ENCODE measurements at places on chromosomes 3 and 15. TPM values are rescaled to one million over a fixed set of nuclear protein-coding genes. Genes with fewer than 3 reads are reported as not detected.

PP2D1 gene
- not detected for total RNA-seq

- peaks cover 3% of the 10 kb centered on the region for H3K27me3 ChIP-seq
- no peak overlapping the region for H3K27ac ChIP-seq
- no peaks in the 10 kb centered on the region for H3K36me3 ChIP-seq
- DNase-seq: no peak
- H3K4me1 ChIP-seq: peaks cover 13% of the 10 kb centered on the region
Measured at GRCh38 chr15:80699981-80700380, 4.9 kb downstream of the ABHD17C start.

DNA sequence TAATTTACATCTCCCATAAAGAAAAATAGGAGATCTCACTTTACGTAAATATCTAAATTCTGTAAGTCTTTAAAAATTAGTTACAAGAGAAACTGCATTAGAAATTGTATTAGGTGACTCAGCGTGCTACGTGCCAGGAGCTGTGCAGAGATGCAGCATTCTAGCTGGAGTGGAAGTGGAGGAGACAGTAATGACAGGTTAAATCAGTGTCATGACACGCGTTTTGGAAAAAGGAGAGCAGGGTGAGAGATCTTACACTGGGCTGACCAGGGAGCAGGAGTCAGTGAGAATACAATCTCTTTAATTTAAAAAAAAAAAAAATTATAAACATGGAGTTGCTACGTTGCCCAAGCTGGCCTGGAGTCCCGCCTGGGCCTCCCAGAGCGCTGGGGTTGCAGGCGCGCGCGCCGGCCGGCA is 635 bp downstream of the TUBGCP5 start:
- H3K36me3 ChIP-seq: peaks cover 9% of the 10 kb centered on the region
- H3K27me3 ChIP-seq: no peaks in the 10 kb centered on the region
- H3K27ac ChIP-seq: peak overlapping the region; percentile 79
- peaks cover 25% of the 10 kb centered on the region for H3K4me1 ChIP-seq
- DNase-seq: no peak

- H3K4me3 ChIP-seq: no peak overlapping the region
- no peaks in the 10 kb centered on the region for H3K27me3 ChIP-seq
- DNase-seq: no peak
- no peaks in the 10 kb centered on the region for H3K36me3 ChIP-seq
Measured at GRCh38 chr3:150362515-150363302, 45.4 kb upstream of the TSC22D2 start.

DNA sequence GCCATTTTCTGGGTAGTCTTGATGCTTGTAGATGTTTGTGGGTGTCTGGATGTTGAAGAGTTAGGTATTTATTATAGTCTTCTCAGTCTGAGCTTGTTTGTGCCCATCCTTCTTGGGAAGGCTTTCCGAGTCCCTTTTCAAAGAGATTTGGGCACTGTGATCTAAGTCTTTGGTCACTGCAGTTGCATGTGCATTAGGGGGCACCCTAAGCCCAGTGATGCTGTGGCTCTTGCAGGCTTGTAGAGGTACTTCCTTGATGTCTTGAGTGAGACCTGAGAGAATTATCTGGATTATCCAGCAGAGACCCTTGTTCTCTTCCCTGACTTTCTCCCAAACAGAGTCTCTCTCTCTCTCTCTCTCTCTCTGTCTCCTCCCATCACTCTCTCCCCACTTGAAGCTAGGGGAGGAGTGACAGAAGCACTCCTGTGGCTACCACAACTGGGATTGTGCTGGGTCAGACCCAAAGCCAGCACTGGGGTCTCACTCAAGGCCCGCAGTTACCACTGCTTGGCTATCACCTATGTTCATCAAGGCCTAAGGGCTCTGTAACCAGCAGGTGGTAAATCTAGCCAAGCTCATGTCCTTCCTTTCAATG is 68.5 kb downstream of the TMCO5A start:
- no peak overlapping the region for H3K4me3 ChIP-seq
- peak; percentile 30 for DNase-seq
- H3K36me3 ChIP-seq: no peaks in the 10 kb centered on the region
- H3K4me1 ChIP-seq: no peaks in the 10 kb centered on the region
- no peaks in the 10 kb centered on the region for H3K27me3 ChIP-seq
- H3K27ac ChIP-seq: no peak overlapping the region

- H3K27me3 ChIP-seq: no peaks in the 10 kb centered on the region
- H3K4me1 ChIP-seq: no peaks in the 10 kb centered on the region
- H3K27ac ChIP-seq: no peak overlapping the region
- H3K4me3 ChIP-seq: no peak overlapping the region
Measured at GRCh38 chr3:116815831-116816588, 106.4 kb downstream of the TUSC7 start.

DNA sequence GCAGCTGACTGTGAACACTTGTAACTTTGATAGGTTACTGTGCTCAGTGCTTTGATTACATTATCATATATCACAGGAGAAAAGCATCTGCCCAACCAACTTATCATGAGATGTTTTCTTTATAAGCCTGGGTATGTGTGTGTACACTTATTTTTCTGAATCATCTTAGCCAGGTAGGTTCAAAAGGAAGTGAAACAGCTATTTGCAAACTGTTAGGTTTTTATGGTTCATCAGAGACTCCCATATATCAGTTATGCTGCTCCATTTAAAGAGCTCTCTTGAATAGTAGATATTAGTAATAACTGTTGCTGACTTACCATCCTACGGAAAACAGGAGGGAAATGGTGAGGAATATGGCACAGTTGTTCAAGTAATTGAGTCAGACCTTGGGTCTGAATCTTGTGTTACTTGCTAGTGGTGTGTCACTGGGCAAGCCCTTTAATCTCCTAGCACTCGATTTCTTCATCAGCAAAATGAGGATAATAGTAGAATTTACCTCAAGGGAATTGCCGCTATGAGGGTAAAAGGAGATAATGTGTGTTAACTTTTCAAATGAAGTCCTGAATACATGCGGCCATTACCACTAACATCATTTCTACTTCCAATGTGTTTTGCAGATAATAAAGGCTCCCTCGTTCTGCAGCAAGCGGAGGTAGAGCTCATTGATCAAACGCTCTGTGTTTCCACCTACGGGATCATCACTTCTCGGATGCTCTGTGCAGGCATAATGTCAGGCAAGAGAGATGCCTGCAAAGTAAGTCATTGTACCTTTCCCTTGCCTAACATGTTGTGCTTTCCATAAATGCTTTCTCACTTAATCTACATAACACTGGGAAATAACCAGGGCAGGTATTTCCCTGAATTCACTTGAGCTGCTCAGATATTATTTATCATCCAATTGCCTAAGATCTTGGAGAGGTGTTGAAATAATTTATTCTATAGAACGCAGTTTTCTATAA is 7.8 kb upstream of the C3orf52 start:
- no peaks in the 10 kb centered on the region for H3K36me3 ChIP-seq
- H3K27ac ChIP-seq: no peak overlapping the region
- H3K4me3 ChIP-seq: no peak overlapping the region
- H3K27me3 ChIP-seq: no peaks in the 10 kb centered on the region
- H3K4me1 ChIP-seq: peaks cover 20% of the 10 kb centered on the region

DNA sequence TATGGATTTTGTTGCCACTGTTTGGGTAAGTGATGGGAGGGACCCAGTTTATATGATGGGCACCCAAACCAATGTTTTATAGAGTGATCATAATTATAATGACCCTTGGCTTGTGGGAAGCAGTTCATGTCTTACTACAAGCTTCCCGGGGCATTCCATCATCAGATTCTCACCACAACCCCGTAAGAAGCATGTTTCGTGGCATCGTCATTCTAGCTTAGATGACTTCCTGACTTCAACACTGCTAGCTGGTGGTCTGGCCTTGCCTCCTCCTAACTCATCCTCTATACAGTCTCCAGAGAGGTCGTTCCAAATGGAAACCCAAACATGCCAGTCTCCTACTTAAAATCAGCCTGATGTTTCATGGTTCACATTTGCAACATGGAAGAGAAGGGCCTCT is 226.9 kb downstream of the ADAMTS9 start:
- no peak overlapping the region for H3K27ac ChIP-seq
- no peaks in the 10 kb centered on the region for H3K36me3 ChIP-seq
- no peak for DNase-seq

TRH gene
- not detected for total RNA-seq

GRCh38 chr3:190305406-190305805 is 16.8 kb downstream of the CLDN1 start:
- no peak overlapping the region for H3K4me3 ChIP-seq
- no peak for DNase-seq
- no peaks in the 10 kb centered on the region for H3K36me3 ChIP-seq
- H3K4me1 ChIP-seq: peaks cover 23% of the 10 kb centered on the region
- H3K27ac ChIP-seq: no peak overlapping the region
- H3K27me3 ChIP-seq: peaks cover 7% of the 10 kb centered on the region

GRCh38 chr3:18611991-18612390 is 186.9 kb upstream of the SATB1 start:
- DNase-seq: no peak
- no peak overlapping the region for H3K4me3 ChIP-seq
- H3K27me3 ChIP-seq: no peaks in the 10 kb centered on the region
- H3K36me3 ChIP-seq: peaks cover 6% of the 10 kb centered on the region
- H3K4me1 ChIP-seq: peaks cover 4% of the 10 kb centered on the region
- H3K27ac ChIP-seq: no peak overlapping the region

- H3K4me3 ChIP-seq: no peak overlapping the region
- H3K4me1 ChIP-seq: no peaks in the 10 kb centered on the region
- peaks cover 12% of the 10 kb centered on the region for H3K27me3 ChIP-seq
- no peaks in the 10 kb centered on the region for H3K36me3 ChIP-seq
- H3K27ac ChIP-seq: no peak overlapping the region
Measured at GRCh38 chr3:197353867-197354567, 55.6 kb upstream of the DLG1 start.

- no peak overlapping the region for H3K27ac ChIP-seq
- H3K36me3 ChIP-seq: no peaks in the 10 kb centered on the region
- H3K27me3 ChIP-seq: no peaks in the 10 kb centered on the region
- H3K4me3 ChIP-seq: no peak overlapping the region
Measured at GRCh38 chr15:29636140-29636539, 186.1 kb downstream of the TJP1 start.
